ENCODE measurements at places on chromosomes 5 and 9. TPM values are rescaled to one million over a fixed set of nuclear protein-coding genes. Genes with fewer than 3 reads are reported as not detected.
A peak's percentile ranks its signal among the peaks of the same experiment; 100 is the strongest.

- no peak for DNase-seq
Observed at GRCh38 chr9:131656356-131657036, 83.4 kb downstream of the RAPGEF1 start.

SHISAL2B gene
- not detected for total RNA-seq

CCL27 gene
- total RNA-seq: 1.7 TPM

- DNase-seq: peak; percentile 39
Observed at GRCh38 chr9:111099199-111100008, 61.1 kb upstream of the LPAR1 start.

DNA sequence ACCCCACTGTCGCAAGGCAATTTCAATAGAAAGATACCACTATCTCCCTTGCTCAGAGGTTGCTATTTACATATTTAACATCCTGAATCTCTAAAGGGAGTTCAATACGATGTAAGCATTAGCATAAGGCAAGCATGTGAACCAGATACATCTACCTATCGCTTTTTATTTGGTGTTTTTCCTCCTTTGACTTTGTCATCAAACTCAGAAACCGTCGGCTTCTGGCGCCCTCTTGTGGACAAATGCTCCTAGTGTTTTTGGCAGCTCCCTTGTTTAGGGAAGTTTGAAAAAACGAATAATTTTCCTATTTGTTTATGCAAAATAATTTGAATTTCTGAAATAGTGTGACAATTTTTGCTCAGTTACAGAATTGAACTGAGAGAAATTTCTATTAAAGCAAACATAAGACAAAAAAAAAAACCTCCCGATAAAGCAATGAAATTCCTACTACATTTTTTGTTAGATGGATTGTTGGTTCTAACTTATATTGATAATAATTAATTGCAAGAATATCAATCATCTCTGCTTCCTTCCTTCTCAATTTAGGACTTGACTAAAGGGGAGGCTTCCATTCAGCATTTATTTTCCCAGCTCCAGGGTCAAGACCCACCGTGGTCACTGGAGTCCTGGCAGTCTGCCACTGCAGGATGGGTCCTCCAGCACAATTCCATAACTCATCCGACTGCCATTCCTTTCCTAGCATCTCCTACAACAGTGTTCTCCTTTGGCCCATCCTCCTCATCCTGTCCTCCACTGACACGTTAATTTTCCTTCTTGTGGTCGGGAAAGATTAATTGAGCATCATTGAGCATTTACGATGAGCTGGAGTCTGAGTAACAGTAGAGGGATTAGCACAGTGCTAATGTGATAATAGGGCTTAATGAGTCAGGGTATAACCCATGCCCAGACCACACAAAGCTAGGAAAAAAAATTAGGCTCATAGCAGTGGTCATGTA is 131.8 kb upstream of the CHD1 start:
- peak; percentile 87 for DNase-seq

GRCh38 chr9:98916660-98917059 is 27.0 kb upstream of the COL15A1 start:
- no peak for DNase-seq

- DNase-seq: no peak
Observed at GRCh38 chr5:93186076-93186682, 394.8 kb downstream of the NR2F1-AS1 start.

PCDHA12 gene
- 32.4 TPM for total RNA-seq

DNA sequence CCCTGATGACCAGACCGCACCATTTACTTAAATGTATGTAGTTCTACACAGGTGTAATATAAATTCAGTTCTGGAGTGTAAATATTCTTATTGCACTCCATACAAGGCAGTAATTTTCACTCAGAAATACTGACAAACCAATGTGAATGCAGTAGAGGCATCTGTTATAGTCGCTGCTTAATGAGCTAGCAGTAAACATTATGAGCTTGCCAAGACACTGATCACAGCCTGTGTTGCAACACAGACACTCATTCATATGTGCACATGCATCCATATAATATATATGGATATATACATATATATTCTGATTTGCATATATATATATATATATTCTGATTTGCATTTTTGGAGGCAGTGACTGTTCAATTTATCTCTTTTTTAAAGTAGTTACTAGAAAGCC is 435.1 kb upstream of the ST8SIA4 start:
- no peak for DNase-seq

PRDM9 gene
- total RNA-seq: not detected

GRCh38 chr5:58072300-58072965 is 387.5 kb downstream of the PLK2 start:
- no peak for DNase-seq

ZNF883 gene
- total RNA-seq: 18.4 TPM

DNA sequence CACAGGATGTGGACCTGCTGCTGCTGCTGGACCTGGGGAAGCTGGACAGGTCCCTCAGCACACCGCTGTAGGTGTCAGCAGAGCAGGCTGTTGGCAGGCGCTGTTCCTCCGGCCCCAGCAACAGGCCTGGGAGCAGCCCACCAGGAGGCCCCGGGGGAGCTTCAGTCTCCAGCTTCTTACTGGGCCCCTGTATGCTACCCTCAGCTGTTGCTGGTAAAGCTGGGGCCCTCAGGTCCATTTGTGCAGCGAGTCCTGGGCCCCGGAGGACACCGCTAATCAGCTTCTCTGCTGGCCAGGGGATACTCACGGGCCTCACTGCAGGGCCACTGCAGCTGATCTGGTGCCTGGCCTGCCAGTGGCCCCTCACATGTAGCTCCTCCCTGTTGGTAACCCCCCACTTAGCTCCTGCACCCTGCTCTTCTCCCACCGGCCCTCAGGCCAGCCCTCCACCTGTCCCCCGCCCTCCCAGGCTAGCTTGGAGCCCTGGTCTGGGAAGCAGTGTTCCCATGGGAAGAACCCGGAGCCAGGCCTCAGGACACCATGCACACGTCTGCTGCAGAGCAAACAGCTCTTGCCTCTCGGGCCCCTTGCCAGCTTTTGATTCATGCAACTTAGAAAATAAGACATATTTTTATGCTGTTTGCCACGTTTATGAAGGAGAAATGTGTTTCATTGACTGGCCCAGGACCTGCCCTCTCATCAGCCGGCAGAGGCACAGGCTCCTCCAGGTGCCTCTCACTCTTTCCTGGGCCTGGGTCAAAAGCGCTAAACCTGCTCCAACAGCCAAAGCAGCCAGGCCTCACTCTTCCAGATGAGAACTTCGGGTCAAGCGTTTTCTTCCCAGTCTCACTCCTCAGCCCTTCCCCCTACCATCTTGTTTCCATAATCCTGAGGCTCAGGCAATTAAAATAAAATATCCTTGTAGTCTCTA is 61.0 kb upstream of the ADAMTS2 start:
- DNase-seq: no peak

DNA sequence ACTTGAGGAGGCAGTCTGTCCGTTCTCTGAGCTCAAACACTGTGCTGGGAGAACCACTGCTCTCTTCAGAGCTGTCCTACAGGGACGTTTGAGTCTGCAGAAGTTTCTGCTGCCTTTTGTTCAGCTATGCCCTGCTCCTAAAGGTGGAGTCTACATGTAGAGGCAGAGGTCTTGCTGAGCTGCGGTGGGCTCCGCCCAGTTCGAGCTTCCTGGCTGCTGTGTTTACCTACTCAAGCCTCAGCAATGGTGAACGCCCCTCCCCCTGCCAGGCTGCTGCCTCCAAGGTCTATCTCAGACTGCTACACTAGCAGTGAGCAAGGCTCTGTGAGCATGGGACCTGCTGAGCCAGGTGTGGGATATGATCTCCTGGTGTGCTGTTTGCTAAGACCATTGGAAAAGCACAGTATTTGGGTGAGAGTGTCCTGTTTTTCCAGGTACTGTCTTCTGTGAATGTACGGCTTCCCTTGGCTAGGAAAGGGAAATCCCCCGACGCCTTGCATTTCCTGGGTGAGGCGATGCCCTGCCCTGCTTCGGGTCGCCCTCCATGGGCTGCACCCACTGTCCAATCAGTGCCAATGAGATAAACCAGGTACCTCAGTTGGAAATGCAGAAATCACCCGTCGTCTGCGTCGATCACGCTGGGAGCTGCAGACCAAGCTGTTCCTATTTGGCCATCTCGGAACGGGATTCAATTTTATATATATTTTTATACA is 58.5 kb downstream of the CNTRL start:
- no peak for DNase-seq

DNA sequence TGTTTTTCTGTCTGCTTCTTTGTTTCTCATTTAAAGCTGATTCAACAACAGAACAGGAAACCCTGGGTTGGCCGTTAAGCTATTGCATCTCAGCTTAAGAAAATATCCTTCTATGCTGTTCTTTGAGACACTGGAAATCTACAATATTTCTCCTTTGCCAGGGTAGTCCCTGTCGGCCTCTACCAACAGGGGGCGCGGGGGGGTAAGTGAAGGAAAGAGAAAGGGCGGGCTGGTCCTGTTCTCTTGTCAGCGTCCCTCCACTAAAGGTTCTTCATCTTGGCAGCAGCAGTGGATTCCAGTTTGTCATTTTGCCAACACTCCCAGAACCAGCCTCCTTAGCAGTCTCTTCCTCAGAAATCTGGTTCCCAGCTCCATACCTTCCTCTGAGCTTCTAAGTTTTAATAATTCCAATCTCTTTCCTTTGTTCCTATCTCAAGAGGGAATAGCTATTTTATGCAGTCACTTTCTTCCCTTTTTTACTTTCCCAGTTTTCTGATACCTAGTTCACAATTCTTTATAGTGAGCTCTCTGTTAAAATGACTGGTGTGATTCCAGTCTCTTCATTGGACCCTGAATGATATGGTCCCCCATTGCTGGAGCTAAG is 222.3 kb downstream of the GLIS3 start:
- peak; percentile 83 for DNase-seq

GRCh38 chr9:115005322-115005721 is 74.9 kb upstream of the TNFSF8 start:
- peak; percentile 25 for DNase-seq

GRCh38 chr5:31075981-31076380 is 117.5 kb upstream of the CDH6 start:
- no peak for DNase-seq

GFI1B gene
- total RNA-seq: not detected

DNA sequence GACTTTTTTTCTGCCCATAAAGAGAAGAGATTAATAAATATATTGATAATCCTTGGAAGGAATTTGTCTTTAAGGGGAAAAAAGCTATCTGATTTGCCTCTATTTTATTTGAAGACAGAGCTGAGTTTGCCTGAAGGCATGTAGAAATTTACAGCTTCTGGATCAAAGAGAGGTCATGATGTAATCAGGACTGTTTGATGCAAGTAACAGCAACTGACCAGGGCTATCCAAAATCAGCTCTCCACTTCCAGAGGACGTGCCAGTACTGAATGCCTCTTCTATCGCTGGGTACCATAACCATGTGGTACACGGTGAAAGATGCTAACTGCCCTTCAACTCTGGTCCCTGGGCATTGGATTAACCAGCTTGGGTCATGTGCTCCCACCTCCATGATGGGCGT is 90.6 kb downstream of the ZFAND5 start:
- no peak for DNase-seq

SEPTIN8 gene
- 26.9 TPM for total RNA-seq

DNA sequence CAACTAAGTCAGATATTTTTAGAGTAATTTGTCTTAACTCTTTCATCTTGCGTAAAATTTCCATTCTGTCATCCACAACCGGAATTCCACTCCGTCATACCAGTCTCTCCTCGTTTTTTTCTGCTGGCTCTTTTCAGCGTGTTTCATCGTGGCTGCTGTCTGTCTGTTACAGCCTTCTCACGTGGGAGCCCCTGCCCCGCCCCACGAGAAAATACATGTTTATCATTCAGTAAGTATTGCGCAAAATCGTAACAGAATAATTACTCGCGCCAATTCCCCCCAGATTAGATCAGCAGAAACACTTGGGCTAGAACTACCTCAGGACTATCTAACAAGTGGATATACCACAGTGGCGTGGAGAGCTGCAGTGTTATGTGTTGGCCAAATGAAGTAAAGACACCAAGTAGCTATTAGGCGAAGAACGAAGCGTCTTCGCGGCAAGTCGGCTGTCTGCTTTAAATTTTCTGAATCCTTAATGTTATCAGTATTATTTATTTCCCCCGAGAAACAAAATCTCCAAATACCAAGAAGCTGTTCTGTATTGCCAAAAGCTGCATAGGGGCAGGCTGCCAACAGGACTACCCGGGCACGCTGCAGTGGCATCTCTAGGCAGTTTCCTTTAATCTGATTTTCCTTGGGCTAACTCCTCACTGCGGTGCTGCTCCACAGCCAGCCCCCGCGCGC is 566 bp upstream of the FOCAD start:
- DNase-seq: no peak

CCL28 gene
- 1.1 TPM for total RNA-seq

TNFSF8 gene
- total RNA-seq: not detected

DNA sequence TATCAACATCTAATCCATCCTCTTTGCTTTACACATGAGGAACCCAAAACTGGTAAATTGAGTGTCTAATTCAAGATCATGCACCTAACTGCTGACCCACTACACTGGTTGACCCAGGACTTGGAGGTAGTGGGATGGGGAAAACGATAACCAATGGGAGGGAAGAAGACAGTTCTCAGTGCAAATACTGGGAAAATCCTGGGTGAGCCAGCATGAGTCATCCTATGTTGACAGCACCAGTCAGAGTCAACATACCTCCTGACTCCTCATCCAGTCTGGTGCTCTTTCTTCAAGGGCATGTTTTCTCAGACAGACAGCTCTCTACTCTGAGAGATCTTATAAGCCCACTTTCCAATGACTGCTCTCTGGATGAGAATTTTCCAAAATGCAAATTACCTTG is 232.8 kb upstream of the PTGER4 start:
- DNase-seq: no peak

DNA sequence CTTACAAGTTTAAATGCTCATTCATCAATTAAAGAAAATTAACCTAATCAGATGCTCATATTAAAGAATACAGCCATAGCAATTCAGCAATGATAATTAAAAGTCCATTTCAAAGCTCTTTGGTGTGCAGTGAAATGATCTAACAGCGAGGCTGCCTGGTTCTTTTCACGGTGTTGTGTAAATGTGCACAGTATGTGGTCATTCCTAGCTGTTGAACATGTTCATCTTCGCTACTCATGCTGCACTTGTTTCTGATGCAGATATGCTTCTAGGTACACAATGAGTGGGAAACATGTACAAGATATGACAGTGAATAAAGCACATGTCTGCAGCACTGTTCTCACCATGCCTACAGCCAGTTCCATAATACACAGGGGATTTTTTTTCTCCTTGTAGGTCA is 163.5 kb downstream of the NR2F1-AS1 start:
- no peak for DNase-seq

Data from glutamatergic neuron (in vitro differentiated cells).